ENCODE measurements at places on chromosomes 1 and 21.

DNA sequence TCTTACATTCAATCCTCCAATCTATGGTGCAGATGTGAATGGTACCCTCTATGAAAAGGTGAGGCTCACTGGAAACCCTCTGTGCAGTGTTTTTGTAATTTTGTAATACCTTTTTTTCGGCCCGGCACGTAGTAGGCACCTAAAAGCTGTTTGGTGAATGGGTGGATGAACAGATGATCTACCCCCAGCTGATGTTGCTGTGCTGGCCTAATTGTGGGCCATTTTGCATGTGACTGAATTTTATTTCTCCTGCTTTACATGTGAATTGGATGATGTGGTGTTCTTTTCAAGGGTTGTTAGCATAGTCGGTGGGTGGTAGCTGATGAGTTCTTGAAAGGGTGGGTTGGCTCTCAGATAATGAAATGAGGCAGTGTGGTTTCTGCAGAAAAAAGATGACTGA lies 10.4 kb downstream of the KDM4A start:
- no peak for DNase-seq

GRCh38 chr1:158102881-158103674 lies 77.6 kb upstream of the CD1D start:
- DNase-seq = no peak

DNA sequence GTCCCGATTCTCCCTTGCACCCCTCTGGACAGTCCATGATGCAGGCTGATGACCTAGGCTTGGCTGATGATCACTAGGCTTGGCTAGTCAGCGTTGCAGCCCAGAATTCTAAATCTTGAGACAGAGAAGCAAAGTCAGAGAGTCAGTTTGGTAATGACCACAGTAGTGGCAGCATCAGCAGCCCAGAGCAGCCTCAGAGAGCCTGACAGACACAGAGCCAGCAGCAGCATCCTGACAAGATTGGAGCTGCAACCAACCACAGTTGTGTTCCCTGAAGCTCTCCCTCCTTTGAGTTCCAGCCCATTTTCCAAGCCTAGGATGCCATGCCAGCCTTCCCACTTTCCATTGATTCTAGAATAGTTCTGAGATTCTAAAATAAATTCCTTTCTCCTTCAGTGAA lies 16.8 kb upstream of the ITLN1 start:
- DNase-seq = no peak

DNA sequence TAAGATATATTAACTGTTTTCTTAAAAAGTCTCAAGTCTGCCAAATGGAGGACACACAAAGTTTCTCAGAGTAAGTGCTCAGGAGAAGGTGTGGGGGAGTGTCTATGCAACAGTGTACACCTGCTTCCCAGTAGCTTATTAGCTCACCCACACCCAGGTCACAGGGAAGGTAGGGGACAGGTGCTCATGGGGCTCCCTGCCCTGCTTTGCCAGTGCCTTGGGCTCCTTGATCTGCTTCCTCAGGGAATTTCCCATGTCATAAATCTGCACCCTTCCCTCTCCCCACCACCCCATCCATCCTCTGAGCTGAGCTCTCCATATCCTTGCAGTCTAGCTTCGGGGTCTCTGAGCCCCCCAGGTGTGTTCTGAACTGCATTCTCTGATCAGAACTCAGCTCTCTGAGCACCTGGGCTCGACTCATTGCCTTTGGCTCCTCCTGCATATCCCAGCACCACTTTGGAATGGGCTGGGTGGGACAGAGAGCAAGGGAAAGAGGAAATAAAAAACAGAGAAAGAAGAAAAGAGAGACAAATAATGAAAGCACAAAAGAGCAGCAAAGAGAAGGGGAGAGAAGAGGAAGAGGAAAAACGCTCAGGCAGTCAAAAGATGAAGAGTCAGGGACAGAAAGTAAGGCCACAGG lies 87.0 kb upstream of the ATP1B1 start:
- no peak for DNase-seq

GRCh38 chr1:182615468-182616129 lies 11.4 kb upstream of the RGS16 start:
- no peak for DNase-seq

DNA sequence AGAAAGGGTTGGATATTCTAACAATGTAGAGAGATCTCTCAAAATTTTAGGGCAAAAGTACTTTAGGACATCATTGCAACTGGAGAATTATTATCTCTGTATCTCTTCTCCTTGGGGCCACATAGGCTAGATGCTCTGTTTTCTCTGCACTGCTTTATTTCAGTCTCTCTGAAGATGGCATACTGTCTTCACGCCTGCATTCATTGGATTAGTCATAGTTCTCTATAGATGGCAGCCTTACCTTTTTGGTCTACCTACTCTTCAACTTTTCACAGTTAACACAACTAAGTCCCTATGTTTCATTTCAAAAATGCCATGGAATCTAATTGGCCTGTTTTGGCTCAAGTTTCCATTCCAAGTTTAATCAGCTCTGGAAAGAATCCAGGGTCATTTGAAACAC lies 1623.3 kb upstream of the B3GALT2 start:
- DNase-seq = no peak

GRCh38 chr1:236164273-236164672 lies 21.9 kb downstream of the GPR137B start:
- DNase-seq = no peak

DNA sequence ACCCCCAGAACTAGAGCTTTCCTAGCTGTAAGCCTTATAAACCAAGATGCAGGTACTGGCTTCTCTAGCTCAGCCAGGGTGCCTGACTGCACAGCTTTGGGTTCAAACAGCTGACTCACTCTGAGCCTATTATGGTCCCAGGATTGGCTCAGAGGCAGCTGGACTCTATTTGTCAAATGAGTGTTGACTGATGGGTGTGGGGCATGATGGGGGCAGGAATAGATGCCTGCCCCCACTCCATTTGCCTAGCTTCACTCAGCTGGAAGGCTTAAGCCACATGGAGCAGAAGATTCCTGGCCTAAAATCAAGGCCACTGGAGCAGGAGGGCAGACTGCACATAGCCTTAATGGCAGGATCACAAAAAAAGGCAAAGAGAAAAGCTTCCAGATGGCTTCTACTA lies 90.5 kb downstream of the PIK3R3 start:
- no peak for DNase-seq

- no peak for DNase-seq
These were observed 407.6 kb upstream of the DEPDC1 start for GRCh38 chr1:68904477-68904876.

- no peak for DNase-seq
These were observed at the start of gene DLGAP3 for GRCh38 chr1:34929497-34929852. Gene DLGAP3, minus strand, starts transcription at chr1:34929650. Its CDS starts 24,267 bp downstream, at chr1:34905383.

GRCh38 chr1:64898107-64898861 lies 68.1 kb downstream of the JAK1 start:
- DNase-seq = peak; percentile 72

GRCh38 chr1:30512914-30513265 lies 210.5 kb downstream of the MATN1 start:
- no peak for DNase-seq

DNA sequence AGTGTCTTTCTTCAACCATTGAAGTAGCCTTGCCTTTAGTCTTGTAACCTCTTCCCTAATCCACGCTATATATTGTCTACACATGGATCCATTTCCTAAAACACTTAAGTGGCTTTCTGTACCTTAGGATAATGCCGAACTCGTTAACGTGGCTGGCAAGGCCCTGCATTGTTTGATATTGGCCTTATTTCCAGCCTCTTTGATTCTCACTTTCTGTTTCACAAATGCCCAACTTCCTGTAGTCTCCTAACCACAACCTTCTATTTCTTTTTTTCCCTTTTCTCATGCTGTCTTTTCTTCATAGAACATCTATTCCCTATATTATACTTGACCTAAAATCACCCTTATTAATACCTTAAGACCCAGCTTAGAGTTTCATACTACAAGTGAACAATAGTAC lies 536.0 kb downstream of the LMO4 start:
- no peak for DNase-seq

- no peak for DNase-seq
These were observed 13.9 kb downstream of the CACHD1 start for GRCh38 chr1:64483731-64484414.

GRCh38 chr1:84253036-84253435 lies 48.5 kb upstream of the SAMD13 start:
- DNase-seq = no peak

DNA sequence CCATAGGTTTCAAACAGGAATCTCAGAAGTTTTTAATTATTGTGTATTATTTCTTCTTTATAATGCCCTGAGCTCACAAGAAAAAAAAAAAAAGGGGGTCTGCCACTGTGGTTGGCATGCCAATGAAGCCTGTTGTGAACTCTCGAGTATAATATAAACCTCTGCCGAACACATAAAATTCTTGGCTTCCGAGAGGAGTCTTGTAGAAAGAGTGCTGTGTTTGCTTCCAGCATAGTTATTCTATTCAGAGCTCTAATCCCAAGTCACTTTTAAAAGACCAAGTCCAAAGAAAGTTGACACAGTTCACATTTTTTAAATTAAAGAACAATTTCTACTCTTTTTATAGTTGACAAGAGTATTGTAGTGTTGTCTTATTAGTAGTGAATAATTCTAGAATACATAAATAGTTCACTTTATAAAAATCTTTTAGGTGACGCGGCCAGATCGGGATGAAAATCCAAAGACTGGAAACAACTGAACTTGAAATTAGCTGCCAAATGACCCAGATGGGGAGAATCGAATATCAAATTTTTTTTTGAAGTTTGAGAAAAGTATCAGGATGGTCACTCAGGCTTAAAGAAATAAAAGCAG lies 293.2 kb downstream of the DUSP10 start:
- no peak for DNase-seq

GRCh38 chr1:221839321-221839720 lies 97.4 kb upstream of the DUSP10 start:
- DNase-seq = no peak

GRCh38 chr1:1354271-1355247 lies 3.8 kb downstream of the MXRA8 start:
- no peak for DNase-seq

- no peak for DNase-seq
These were observed 12.9 kb downstream of the ZNF648 start for GRCh38 chr1:182048562-182048961.

GRCh38 chr21:41217671-41218385 lies 49.9 kb downstream of the BACE2 start:
- DNase-seq = no peak

DNA sequence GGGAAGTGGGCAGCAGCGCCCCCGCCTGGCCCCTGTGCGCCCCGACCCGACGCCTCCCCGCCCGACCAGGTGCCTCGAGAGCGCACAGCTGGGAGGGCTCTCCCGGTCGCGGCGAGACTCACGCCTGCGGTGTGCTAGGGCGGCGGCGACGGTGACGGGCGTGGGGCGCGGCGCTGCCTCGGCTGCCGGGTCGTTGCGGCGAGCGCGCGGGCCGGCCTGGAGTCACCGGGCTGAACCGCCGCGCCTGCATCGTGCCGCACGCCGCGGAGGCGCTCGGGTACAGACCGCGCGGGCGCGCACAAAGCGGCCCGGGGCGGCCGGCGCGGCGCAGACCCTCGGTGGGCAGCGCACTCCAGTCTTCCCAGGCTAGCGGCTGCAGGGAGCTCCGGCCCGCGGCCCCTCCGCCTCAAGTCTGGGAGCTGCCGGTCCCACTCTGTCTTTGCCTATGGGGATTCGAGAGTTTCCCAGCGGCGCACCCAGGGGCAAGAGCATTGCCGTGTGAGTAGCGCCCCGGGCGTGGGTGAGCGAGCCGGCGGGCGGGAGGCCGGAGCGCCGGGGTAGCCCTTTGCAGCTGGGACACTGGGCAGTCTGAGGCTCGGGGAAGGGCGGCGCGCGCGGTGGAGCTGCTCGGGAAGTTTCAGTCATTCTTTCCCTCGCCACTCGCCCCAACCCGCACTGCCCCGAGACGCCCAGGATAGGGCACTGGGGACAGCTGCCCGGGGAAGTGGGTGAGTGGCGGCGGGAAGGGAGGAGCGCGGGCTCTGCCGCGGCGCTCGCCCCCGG lies at the start of gene SLC35F3:
Gene SLC35F3 (plus strand): TSS at position 44 of the 783 bp plus-strand sequence.
- no peak for DNase-seq

GRCh38 chr1:172939475-172939874 lies 111.3 kb downstream of the TNFSF18 start:
- no peak for DNase-seq

- DNase-seq = no peak
These were observed 163.0 kb upstream of the LYPLAL1 start for GRCh38 chr1:219010720-219011119.

DNA sequence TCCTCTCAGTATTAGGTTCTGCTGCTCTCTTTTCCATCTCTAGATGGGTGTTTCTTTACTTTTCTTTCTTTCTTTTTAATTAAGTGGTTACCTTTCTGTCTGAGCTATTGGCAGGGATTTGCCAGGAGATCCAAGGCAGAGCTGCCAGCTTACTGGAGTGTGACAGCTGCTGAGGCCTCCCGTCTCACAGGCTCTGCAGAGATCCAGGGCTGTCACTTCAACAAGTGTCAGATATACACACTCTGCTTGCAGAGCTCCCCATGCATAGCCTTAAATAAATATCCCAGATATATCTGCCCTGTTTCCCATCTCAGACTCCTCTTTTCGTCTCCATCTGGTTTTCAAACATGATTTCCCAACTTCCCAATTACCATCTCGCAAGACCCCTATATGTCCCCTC lies 124.3 kb downstream of the NOS1AP start:
- no peak for DNase-seq

DNA sequence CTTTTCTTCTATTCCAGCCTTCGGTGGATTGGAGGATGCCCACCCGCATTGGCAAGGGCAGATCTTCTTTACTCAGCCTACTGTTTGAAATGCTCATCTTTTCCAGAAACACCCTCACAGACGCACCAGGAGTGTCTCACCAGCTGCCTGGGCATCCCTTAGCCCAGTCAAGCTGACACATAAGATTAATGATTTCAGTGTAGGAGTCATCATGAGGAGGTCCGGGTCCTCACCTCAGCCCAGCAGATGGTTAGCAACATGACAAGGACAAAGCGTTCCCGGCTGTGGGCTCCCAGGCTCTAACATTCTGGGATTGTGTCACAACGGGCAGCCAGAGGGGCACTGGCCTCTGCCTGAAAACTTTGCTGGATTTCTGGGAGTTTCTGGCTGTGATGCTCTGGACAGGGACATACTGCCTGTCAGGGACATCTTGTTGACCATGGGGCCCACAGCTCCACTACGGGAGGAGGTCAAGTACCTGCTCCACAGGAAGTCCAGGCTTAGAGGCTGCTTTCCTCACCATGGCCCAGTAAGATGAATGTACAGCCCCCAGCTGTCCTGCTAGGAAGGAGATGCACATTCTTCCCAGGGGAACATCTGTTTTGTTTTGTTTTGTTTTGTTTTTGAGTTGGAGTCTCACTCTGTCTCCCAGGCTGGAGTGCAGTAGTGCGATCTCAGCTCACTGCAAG lies 204.0 kb upstream of the COA6 start:
- no peak for DNase-seq

GRCh38 chr1:58861506-58861905 lies 77.7 kb upstream of the JUN start:
- DNase-seq = no peak

GRCh38 chr1:199046618-199047017 lies 407.8 kb downstream of the PTPRC start:
- DNase-seq = no peak

DNA sequence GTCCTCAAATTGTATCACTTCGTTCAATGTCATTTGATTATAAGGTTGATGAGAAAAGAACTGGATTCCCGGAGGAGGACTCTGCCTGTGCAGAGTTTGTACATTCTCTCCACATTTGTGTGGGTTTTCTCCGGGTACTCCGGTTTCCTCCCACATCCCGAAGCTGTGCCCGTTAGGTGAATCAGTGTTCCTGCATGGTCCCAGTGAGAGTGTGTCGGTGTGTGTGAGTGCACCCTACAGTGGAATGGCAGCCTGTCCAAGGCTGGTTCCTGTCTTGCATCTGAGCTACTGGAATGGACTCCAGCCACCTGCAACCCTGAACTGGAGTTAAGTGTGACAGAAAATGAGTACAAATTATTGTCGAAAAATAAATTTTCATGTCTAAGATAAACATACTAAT lies 92.2 kb upstream of the KCTD3 start:
- no peak for DNase-seq
